ENCODE measurements at places on chromosomes 16 and 17.

DNA sequence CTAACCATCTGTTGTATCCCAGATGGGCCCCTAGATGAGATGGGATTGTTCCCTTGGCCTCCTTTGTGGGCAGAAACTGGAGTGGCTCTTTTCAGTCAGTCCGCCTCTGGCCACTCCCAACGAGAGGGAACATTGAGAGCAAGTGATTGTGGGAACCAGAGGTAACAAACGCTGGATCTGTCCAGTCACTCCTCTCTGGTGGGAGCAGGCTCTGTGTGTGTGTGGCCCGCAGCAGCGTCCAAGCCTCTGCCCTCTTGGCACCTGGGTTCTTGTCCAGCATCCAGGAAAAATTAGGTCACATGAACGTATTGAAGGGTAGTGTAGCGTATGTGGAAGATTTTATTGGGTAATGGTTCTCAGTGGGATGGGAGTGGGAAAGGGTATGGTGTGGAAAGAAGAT, 101.9 kb upstream of the COX10 start:
- DNase-seq, result no peak

GRCh38 chr16:67936880-67937605, 393 bp upstream of the PSMB10 start:
- DNase-seq, result no peak

- DNase-seq, result no peak
Measured at GRCh38 chr17:55140809-55141208, 124.0 kb upstream of the HLF start.

DNA sequence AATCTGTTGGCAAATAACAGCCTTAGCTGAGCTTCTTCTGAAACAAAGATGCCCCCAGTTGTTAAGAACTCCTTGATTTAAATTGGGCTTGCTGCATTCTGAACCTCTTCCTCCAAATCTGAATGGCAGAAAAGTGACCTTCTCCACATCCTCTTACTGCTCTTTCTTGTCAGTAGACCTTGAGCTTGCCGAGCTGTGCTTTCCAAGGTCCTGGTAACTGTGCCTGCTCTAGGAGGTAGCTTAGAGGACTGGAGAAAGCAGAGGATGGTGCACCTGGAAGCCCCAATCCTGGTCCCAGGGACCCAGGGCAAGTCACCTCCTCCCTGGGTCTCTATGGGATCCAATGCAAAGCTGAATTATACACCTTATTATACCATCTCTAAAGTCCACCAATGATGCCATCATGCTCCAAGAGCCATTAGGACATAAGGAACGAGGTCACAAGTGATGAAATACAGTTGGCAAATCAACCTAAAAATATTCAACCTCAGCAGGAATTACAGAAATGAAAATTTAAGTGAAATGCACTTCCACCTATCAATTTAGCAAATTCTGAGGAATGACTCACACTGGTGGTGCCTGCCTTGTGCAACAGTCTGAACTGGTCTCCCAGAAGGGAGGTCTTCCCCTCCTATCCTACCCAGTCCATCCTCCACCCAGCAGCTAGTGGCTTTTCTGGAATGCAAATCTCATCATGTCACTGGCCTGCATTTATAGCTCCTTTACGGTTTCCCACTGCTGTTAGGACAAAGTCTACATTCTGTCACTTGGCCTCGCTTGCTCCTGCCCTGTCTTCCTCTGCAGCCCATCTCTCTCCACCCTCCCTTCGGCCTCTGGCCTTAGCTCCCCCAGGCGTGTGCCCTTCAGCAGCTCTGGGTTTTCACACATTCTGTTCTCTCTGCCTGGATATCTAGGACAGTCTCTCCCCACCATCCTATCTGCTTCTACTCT, 36.6 kb downstream of the TOM1L2 start:
- DNase-seq, result no peak

DNA sequence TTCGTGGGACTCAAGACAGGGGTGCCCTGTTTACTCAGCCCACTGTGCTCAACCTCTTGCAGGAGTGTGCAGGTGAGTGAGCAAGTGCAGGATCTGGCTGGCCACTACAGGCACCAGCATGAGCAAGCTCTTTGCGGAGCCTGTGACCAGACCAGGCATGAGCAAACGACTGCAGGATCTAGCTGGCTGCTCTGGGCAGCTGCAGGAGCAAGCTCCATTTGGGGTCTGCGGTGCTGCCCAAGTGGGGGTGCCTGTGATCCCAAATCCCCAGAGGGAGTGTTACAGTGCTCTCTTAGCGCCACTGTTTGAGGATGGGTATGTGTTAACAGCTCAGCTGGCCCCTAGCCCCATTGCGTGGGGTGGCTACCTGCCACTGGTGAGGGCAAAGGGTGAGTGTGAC, 2.4 kb downstream of the USP6 start:
- DNase-seq, result no peak

GRCh38 chr17:31393749-31394146, 2.3 kb downstream of the RAB11FIP4 start:
- no peak for DNase-seq

DNA sequence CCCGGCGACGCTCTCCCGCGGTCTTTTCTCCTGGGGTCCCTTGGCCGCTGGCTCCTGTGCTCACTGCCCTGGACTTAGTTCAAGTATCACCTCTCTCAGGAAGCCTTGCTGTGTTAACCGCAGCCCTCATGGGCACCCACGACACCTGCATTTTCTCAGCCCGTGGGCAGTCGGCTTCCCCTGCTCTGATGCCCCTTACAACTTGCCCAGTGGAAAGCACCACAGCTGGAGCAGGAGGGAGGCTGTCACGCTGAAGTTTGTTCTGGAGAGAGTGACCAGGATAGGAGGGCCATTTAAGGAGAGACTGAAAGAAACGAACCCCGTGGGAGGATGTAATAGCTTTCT, 395 bp downstream of the STXBP4 start:
- no peak for DNase-seq

GRCh38 chr17:4309897-4310296, 46.1 kb upstream of the ANKFY1 start:
- no peak for DNase-seq

DNA sequence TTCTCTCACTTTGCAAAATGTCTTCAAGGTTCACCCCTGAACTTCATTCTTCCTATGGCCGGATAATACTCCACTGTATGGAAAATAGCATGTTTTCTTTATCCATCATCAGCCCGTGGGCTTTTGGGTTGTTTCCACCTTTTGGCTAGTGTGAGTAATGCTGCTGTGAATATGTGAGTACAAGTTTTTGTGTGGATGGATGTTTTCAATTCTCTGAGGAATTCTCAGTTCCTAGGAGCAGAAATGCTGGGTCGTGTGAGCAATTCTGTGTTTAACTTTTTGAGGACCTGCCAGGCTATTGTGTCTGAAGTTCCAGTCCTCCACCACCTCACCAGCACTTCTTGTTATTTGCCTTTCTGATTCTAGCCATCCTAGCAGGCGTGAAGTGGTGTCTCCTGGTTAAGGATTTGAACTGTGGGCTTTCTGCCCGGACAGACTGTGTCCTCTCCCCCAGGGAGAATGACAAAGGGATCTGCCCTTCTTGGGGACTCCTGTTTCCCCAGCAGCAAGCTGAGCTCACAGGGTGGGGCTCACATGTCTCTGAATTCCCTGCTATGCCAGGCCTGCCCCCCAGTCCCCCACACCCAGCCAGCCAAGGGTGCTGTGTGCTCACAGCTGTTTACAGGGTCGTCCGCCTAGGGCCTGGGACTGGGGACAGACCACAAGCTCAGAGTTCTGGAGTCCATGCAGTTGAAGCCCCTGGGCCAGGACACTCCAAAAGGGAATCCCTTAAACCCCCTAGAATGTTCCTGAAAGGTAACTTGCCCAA, 92.2 kb upstream of the CIBAR2 start:
- no peak for DNase-seq

- no peak for DNase-seq
Measured at GRCh38 chr16:49890876-49891275, 35.0 kb upstream of the ZNF423 start.

DNA sequence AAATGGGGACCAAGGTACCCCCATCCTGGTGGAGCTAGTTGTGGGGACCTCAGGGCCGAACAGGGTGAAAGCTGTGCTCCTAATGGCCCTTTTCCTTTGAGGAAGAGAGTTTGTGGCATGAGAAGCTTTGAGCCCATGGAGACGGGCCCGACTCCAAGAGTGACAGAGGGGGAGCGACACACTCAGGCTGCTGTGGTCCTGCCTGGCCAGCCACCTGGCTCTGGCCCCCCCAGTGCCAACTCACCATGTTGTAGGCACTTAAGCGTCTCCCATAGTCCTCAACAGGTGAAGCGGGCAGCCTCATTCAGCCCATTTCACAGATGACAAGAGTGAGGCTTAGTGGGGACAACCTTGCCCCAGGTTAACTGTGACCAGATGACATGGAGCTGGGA, 1.6 kb downstream of the IL21R start:
- DNase-seq, result no peak

GRCh38 chr16:19071811-19072777, 4.7 kb downstream of the COQ7 start:
- no peak for DNase-seq

GRCh38 chr17:39722104-39722503, 8.2 kb downstream of the MIEN1 start:
- no peak for DNase-seq

DNA sequence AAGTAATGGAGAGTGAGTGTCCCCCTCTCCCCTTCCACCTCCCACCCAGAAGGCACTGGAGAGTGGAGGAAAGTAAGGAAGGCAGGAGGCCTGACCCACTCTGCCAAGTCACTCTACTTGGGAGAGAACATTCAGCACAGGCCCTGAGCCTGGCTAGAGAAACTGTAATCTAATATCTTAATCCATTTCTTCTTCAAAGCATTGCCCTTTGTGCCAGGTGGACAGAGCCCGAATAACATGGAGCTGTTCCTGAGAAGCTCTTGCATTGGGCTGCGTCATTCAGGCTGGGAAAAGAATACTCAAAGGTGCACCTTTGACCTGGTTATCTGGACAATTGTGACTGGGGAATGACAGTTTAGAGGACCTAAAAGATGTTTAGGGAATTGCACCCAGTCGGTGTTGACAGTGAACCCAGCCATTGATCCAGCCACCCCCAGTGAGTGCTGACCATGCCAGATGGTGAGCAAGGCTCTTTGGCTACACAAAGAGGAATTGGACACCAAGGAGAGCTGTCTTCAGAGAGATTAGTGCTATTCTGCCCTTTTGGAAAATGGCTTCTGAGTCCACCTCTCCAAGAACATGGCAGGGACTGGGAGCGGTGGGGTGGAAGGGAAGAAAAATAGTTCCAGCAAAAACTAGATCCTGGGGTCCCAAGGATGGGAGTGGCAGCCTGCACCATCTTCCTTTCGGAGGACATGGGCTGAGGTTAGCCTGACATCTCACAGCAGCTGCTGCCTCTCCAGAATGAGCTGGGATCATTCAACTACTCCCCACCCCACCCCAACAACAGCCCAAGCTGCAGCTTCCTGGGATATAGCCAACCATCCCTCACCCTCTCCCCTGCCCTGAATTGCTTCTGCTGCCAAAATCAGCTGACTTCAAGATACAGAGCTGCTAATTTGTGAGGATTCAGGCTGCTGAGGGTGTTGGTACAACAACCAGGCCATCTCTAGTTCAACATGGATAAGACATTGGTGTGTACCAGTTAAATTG, 11.6 kb upstream of the NOG start:
- no peak for DNase-seq

GRCh38 chr17:40190197-40191021, 13.1 kb downstream of the RAPGEFL1 start:
- no peak for DNase-seq
